ENCODE measurements at places on chromosomes 12 and 14. TPM values are rescaled to one million over a fixed set of nuclear protein-coding genes. Genes with fewer than 3 reads are reported as not detected.

DNA sequence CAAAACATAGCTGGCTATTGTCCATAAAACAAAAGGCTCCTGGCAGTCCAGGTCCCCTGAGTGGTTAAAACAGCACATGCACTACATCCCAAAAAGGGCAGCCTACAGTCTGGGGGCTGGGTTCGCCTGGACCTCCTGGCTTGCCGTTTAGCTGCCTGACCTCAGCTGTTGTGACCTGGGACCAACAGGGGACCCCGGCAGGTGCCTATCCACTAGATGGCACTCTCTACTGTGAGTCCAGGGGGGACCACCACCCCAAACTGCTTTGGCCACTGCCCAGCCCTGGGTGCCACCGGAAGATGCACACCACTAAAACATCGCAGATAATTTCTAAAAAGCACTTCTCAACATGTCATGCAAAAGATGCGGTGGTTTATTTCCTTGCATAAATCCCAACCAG is 2.9 kb upstream of the RTL1 start:
- DNase-seq, result no peak

Gene ENDOU
- not detected for total RNA-seq

DNA sequence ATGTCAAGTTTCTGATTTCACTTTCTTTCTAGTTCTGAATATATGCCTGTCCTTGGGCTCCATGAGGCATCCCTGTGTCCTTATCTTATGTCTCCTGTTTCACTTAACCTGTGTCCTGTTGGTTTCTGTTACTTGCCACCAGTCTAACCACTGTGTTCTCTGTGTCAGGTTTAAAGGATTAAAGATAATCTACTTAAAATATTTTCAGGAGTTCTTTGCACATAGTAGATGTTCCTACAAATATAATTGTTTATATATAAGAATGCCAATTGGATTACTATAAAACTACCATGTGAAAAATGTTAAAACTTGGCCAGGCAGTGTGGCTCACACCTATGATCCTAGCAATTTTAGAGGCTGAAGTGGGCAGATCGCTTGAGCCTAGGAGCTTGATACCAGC is 406.4 kb downstream of the CCER1 start:
- no peak for DNase-seq

GRCh38 chr12:754473-754820 is 2.1 kb downstream of the WNK1 start:
- no peak for DNase-seq

Gene PIWIL1
- total RNA-seq, result not detected

Gene GLI1
- 0.26 TPM for total RNA-seq

DNA sequence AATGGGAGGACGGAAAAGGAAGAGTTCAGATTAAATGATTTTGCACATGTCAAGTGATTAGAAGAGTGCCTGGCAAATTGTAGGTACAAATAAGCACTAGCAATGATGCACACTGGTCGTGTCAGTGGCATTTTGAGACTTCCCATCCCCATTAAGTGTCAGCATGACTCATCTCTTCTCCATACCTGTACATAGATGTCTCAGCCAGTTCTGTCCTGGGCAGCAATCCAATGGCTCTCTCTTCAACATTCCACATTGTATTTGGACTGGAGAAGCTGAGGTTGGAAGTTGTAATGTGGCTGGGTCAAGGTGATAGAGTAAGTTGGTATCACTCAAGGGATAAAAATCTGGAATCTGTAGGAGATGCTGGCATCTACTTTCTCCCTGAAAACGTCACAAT is 742.7 kb downstream of the VRK1 start:
- DNase-seq, result peak; percentile 25

GRCh38 chr12:6873094-6874014 is at the start of gene SPSB2:
SPSB2 (minus strand) TSS chr12:6873303; CDS start chr12:6872901, 402 bp downstream.
- peak; percentile 78 for DNase-seq

- peak; percentile 86 for DNase-seq
Measured at GRCh38 chr12:106357549-106358395, at the start of gene POLR3B. POLR3B (plus strand) TSS chr12:106357748; CDS start chr12:106357880, 132 bp downstream.

GRCh38 chr12:49905718-49906314 is 2.1 kb upstream of the FAIM2 start:
- DNase-seq, result no peak

DNA sequence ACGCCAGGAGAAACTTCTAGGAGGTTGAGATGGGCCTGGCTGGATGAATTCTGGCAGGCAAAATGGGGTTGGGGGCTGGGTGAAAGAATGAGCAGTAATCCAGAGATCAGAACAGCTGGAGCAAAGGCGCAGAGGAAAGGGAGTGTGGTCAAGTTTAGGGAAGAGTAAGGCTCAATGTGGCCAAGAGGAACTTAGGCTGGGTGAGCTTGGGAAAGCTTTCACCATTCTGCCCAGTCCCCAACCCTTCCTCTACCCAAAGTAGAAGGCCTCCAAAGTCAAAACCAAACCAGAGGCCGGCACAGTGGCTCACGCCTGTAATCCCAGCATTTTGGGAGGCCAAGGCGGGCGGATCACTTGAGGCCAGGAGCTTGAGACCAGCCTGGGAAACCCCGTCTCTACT is 10.2 kb upstream of the RABGGTA start:
- no peak for DNase-seq

Gene ARMH4
- under 0.01 TPM for total RNA-seq

DNA sequence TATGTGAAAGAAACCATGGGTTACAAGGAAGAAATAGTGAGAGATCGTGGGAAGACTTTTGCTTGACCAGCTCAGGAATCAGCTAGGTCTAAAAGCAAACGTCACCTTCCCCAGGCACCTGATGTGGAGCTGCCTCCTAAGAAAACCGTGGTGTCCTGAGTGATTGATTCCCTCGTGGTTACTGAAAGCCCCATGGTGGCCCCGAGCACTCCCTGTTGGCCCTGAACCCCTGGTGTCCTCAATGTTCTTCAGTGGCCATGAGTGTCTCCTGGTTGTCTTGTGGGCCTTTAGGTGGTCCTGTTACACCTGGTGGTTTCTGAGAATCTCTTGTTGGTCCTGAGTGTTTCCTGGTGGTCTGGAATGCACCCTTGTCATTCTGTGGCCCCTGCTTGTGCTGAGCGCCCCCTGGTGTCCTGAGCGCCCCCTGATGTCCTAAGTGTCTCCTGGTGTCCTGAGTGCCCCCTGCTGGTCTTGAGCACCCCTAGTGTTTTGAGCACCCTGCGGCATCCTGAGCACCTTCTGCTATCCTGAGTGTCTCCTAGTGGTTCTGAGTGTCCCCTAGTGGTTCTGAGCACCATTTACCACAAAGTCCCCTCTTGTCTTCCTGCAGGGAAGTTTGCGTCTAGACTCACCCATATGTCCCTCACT is 518.7 kb downstream of the TMEM121 start:
- no peak for DNase-seq

DNA sequence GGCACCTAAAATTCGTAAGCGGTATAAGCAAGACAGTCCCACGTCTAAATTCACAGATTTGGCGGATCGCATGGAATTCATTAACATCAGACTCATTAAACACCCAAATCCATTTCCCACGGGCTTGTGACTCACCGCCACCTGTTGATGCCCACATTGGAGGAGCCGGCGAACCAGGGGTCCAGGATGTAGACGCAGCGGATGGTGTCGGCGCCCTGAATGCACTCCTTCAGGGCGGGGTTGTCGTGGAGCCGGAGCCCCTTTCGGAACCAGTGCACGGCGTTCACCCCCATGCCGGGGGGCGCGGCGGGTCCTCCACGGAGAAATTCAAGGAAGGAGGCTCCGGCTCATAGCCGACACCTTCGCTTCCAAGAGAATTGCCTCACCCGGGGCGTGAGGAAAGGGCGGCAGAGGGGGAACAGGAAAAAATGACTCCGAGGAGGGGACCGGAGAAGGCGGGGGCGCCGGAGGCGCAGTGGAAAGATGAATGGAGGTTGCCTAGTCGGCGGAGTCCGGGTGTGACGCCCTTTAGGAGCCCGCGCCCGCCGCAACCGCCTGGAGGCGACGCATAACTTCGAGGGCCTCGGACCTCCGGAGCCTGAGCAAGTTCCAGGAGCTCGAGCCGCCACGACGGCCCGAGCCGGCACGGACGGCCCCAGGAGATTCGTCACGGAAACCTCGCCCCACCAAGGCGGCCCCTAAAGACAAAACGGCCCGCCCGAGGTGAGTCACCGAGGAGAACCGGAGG is 506 bp downstream of the CRY1 start:
- DNase-seq, result peak; percentile 53

DNA sequence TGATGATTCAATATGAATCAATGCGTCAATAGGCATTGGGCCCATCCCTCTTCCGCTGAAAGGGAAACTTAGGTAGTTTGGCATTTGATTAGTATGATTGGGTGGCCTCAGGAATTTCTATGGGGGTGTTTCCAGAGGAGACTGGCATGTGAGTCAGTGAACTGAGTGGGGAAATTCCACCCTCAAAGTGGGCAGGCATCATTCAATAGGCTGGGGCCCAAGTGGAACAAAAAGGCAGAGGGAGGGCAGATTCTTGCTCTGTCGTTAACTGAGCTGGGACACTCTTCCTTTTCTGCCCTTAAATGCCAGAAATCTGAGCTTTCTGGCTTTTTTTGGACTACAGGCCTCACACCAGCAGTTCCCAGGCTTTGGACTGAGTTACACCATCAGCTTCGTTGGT is 373.5 kb downstream of the RPS29 start:
- no peak for DNase-seq

Gene KLHL42
- total RNA-seq, result 21.3 TPM

Gene AMN
- 4.2 TPM for total RNA-seq

DNA sequence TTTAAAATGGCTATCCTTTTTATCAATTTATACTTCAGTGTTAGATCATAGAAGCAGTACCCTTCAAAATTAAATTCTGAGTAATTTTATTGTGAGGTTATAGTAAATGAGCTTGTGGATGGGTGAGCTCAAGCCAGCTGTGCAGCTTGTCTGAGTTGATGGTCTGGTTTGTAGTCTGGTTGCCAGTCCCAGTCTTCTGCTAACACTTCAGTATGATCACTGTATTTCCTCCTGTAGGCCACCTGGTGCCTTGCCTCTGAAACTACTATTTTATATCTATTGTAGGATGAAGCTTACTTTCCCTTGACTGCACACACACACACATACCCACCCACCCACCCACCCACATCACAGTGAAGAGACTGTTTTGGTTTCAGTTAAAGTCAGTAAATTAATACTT is 496.4 kb downstream of the PCNX1 start:
- DNase-seq, result peak; percentile 50

DNA sequence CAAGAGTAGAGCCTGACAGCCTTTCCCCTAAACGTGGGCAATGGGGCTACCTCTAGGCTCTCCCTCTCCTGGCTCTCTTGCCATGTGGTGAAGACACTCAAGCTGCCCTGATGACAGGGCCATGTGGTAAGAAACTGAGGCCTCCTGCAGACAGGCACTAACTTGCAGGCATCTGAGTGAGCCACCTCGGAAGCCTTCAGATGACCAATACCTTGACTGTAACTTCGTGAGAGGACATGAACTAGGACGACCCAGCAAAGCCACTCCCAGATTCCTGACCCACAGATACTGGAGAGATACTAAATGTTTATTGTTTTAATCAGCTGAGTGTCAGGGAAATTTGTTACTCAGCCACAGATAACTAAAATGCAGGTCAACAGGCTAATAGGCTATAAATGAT is 96.4 kb downstream of the EFCAB11 start:
- peak; percentile 96 for DNase-seq

GRCh38 chr12:15777355-15778012 is 11.7 kb downstream of the EPS8 start:
- no peak for DNase-seq

DNA sequence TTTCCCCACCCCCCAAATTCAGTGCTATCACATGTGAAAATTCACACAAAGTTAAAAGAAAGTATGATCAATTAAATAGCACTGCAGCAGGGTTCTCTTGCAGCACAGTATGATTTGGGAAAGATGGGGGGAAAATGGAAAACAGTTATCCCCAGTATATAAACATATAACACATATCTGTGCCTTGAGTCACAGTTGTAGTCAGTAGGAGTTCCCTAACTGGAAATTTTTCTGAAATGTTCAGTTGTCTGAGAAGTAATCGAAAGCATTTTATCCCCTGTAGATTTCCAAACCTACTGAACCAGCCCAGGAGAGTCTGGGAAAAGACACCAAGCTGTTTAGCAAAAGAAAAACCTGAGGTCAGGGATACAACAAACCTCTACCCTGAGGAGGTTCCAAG is 47.0 kb downstream of the C12orf50 start:
- no peak for DNase-seq

- no peak for DNase-seq
Measured at GRCh38 chr14:72737560-72737943, 156.3 kb downstream of the DPF3 start.

Gene CHGA
- not detected for total RNA-seq

DNA sequence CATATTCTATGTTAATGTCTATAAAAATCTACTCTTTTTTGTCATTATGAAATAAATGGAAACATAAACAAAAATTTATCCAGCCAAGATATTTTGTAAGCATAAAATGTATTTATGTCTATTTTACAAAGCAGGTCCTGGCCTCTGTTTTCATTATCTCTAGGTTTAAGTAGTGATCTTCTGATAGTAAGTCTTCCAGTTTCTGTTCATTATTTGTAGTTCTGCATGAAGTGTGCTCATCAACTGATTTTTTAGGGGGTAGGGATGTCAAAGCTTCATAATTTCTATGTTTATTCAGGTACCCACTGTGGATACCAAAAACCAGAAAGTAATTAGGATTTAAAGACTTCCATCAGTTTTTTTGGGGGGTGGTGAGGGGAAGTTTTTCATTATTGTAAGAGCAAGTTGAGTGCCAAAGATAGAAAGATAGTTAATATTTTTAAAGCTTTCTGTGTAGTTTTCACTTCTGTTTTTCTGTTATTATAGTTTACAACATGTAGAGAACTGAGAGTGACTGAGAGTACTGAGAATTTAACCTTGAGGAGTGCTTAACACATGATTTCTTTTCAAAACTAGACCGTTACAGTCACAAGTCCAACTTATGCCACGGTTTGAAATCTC is 30.6 kb upstream of the LMO3 start:
- no peak for DNase-seq

Gene SYT1
- 0.26 TPM for total RNA-seq

- DNase-seq, result no peak
Measured at GRCh38 chr14:28875934-28876571, 109.5 kb downstream of the FOXG1 start.

Gene PTPRQ
- total RNA-seq, result not detected

Gene OR4K2
- total RNA-seq, result not detected

DNA sequence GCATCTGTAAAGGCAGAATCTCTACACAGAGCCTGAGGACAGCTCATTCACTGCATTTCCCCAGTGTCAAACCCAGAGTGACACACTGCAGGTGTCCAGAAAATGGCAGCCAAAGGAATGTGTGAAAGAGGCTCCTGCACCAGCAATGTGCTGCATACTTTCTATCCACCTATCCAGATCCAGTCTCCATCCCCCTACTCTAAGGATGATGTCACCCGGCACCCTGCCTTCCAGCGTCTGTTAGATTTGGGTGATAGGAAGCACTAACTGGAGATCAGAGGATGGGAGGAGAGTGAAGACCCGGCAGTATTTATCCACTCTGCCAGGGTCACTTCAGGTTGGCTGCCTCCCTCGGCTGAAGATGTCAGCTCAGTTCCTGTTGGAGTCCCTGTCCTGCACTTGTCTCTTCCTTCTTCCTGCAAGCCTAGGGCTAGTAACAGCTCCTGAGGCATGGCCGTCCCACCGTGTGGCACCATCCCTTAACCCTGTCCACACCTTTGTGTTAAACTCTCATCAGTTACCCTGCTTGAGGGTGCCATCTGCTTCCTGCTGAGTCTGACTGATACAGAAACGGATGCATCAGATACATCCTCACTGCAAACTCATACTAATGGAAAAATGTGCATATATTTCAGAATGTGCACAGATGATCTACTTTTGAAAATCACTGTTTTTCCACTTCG is 13.0 kb upstream of the GPR68 start:
- no peak for DNase-seq
